ENCODE measurements at places on chromosomes 1 and 21. TPM values are rescaled to one million over a fixed set of nuclear protein-coding genes. Genes with fewer than 3 reads are reported as not detected.

Gene PRPF38B
- total RNA-seq, result 8.4 TPM

Gene TMPRSS15
- not detected for total RNA-seq

Gene KCNE1
- 0.23 TPM for total RNA-seq

Gene PANK4
- total RNA-seq, result 16.0 TPM

Gene ZFP69
- 2.7 TPM for total RNA-seq

Gene BCAS2
- total RNA-seq, result 32.4 TPM

Gene SASS6
- total RNA-seq, result 1.9 TPM

Gene GUCA2A
- not detected for total RNA-seq

Gene NPL
- total RNA-seq, result 3.5 TPM

Gene FMO1
- total RNA-seq, result 1.4 TPM

Gene IER5
- 16.1 TPM for total RNA-seq

Gene ZBTB18
- total RNA-seq, result 6.8 TPM

Gene TSSK3
- total RNA-seq, result 0.59 TPM

Gene INKA2
- 1.1 TPM for total RNA-seq

Gene APOBEC4
- total RNA-seq, result not detected

Gene S100A12
- not detected for total RNA-seq

Gene FCGR3A
- not detected for total RNA-seq
